Left cardiac atrium (tissue), 4 donors: ENCODE measurements at places on chromosomes 7 and 10. TPM values are rescaled to one million over a fixed set of nuclear protein-coding genes. Genes with fewer than 3 reads are reported as not detected.

DNA sequence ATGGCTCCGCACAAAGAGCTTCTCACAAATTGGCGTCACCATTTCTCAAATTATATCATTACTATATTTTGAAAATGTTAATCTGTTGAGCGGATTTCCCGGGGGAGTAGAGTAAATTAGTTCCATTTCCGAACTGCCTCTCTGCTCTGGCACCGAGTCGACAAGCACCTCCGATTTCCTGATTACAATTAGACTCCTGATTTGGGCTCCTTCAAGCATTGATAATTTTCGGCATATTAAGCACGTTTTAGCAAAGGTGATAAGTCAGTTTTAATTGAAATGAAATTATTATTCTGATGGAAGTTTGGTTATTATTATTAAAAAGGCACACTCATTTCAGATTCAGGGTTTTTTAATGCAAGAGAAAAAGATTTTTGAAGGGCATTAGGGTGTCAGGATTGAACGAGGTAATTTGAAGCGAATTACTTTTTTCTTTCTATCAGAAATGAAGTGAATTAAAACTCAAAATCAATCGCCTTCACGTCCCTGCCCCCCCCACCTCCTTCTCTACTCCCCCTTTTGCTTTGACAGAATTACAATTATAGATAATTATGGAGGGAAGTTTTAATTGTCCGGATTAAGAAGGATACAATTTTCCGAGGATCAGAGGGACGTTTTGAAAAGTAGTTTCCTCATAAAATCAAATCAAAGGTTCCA is 4.0 kb upstream of the UNCX start:
- DNase-seq, result no peak

DNA sequence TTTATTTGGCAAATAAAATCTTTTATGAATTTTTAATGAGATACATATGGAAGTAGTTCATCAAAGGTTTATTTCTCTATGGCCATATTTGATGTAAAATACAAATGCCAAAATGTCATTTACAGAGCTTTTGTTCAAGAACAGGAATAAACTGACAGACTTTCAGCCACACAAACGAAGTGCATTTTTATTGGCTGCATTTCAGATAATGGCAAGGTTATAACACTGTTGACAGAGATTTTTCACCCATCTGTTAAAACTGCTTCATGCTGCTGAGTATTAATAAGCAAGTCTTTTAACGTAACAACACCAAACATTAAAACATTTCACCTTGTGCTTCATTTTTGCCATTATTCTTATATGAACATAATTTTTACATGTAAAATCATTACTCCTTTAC is 254.4 kb downstream of the ANKRD7 start:
- DNase-seq, result no peak

DNA sequence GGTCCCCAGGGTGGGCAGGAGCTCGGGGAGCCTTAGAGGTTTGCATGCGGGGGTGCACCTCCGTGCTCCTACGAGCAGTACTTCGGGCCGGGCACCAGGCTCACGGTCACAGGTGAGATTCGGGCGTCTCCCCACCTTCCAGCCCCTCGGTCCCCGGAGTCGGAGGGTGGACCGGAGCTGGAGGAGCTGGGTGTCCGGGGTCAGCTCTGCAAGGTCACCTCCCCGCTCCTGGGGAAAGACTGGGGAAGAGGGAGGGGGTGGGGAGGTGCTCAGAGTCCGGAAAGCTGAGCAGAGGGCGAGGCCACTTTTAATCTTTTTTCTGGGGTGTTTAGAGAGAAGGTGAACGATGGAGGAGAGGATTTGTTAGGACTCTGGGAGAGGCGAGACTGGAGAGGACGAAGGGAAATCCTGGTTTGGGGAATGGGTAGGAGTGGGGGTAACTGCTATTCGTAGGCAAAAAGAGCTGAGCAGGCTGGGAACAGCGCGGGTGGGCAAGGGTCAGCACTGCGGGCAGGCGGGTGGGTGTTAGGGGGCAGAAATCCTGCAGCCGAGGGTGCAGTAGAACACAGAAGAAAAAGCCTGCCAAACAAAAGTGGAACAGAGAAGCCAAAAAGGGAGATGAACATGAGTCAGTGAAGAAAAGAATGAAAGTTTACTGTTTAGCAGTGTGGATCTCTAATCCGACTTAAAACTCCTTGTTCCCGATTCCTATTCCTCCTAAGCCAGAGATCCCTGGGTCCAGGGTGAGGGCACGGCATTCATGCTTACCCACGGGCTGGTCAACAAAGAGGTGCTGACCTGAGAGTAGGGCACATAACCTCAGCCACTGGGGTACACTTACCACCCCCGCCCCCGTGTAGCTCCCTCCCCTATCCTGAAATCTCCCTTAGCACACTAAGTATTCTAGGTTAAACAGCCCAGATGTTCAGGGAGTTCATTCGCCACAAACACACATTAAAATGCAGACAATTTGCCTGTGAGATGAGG is 26.9 kb downstream of the PRSS2 start:
- DNase-seq, result no peak

- no peak for DNase-seq
These were observed 15.7 kb downstream of the RBM33 start for GRCh38 chr7:155660059-155660757.

GRCh38 chr10:70595566-70596016 is 7.0 kb downstream of the PRF1 start:
- DNase-seq, result no peak

DNA sequence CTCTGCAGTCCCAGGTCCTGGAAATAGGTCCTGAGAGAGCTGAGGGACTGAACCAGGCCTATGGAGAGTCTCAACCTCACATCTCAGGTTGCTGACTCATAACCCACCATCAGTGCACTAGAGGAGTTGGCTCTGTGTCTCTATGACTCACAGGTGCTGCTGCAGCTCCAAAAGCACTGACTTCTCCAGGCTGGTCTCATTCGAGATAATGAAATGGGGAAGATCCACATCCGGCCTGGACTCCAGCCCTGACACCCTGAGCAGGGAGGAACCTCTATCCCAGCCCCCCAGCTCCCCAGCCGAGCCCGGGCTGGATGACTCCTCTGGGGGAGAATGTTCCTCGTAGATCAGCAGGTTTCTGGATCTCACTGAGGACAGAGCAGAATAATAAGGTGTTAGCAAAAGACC is 35.5 kb upstream of the DGKI start:
- peak; percentile 60 for DNase-seq

DNA sequence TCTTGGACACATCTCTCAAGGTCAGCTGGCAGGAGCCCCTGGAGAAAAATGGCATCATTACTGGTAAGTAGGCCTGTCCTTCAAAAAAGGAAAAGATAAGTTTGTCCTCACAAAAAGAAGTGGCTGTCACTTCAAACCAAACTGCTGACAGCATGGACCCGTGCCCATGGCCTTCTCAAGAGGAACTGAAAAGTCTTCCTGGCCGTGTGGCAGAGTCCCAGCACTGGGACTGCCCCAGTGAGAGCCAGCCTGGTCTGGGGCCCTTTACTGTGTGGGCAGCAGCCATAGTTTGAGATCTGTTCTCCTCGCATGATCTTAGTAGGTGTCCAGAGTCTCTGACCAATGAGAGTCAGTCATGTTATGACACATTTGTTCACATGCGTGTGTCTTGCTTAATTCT is 614.2 kb upstream of the FOXK1 start:
- no peak for DNase-seq

GRCh38 chr10:5506751-5507648 is 7.6 kb upstream of the CALML5 start:
- DNase-seq, result no peak

DNA sequence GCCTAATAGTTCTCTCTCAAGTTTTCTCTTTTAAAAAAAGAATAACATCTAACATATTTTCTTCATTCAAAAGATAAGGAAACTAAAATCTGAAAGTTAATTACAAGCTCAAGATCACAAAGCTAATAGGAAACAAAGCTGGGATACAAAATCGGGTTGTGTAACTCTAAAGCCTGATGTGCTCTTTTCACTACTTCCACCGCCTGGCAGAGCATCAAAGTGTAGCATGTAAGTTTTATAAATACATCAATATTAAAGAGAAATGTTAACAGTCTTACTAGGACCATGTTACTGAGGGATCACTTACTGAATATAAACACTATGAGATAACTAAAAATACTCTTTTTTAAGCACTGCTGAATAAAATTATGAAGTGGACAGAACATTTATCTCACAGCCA is 97.2 kb downstream of the KMT2C start:
- no peak for DNase-seq

DNA sequence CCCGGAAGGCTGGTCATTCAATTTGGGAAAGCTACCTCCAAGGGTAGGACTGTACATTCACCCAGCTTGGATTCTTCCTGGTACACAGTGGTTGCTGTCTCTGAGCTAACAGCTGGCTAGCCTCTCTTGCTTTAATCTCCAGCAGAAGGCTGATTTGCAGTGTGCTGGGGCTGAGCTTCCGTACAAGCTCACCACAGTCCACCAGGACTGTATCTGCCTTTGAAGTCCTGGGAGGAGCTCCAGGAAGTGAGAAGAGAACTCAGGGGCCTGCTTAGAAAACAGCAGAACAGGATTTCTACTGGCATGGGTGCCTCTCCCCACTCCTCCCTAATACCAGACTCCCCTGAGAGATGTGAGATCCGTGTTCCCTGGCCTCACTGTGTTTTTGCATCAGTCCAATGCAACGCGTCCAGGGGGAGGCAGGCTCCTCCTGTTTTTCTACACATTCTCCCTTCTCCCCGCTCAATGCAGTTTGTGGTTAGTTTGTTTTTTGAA is 6.6 kb downstream of the AFAP1L2 start:
- DNase-seq, result no peak

GRCh38 chr10:50417886-50418830 is 166.8 kb upstream of the ASAH2 start:
- DNase-seq, result peak; percentile 84

- DNase-seq, result no peak
These were observed 741.4 kb upstream of the POT1 start for GRCh38 chr7:125670926-125671572.

DNA sequence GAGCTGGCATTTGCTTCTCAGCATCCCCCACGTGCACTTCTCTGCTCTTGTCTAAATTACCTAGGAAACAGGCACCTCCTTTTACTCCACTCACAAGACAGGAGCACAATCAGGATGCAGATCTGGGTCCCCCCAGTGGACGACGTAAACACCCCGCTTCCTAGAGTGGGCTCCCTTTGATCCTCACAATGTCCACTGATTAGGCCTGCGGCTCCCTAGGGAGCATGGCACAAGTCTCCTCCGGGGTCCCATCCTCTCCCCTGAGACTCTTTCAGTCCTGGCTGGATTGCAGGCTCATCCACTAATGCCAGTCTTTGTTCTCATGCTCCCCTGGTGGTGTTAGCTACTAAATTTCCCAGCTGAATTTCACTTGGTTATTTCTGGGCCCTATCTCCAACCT is 98.3 kb downstream of the GLI3 start:
- DNase-seq, result no peak

DNA sequence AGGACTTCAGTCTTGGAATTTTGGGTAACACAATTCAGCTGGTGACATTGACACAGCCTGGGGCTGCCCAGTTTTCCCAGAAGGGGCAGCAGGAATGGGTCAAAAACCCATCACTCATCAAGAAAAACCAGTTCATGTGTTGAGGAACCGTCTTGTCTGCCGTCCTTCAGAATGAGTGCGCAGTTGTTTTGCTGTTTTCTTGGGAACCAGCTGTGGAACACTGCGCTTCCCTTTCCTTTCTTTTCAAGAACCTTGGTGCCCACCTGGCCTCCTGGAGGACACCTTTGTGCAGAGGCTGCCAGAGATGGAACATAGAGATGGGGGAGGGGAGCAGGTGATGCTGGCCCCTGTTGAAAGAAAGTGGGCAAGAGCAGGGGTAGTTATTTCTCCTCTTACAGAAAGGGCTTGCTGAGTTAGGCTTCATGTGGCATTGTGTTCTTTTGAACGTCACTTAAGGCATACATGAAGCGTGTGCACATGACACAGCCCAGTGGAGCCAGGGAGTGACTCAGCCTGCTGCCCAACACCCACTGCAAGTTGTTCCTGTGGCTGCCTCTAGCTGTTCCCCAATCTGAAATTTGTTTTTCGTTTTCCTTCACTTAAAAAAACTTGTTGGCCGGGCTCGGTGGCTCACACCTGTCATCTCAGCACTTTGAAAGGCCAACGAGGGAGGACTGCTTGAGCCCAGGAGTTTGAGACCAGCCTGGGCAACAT is 87.4 kb upstream of the TNS3 start:
- peak; percentile 80 for DNase-seq

GRCh38 chr7:81005254-81005653 is 86.4 kb upstream of the SEMA3C start:
- peak; percentile 24 for DNase-seq

GRCh38 chr10:3081383-3081981 is 14.1 kb downstream of the PFKP start:
- no peak for DNase-seq

- DNase-seq, result no peak
These were observed 14.0 kb upstream of the ARPC1A start for GRCh38 chr7:99311702-99312101.

- no peak for DNase-seq
These were observed 67.3 kb upstream of the NPY start for GRCh38 chr7:24216576-24217125.

DNA sequence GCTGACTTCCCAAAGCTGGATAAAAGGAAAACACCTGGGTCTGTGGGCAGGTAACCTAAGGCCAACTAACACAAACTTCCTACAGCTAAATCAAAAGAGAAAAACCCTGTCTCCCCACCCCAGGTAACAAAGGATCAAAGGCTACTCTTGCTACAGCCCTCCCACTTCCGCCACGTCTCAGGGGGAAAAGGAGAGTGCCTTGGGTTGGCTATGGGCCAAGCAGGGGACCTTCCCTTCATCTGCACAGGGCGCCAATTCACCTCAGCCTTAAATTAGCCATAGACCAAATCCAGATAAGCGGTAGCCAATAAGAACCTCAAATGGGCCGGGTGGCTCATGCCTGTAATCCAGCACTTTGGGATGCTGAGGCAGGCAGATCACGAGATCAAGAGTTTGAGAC is 69.1 kb upstream of the LANCL2 start:
- DNase-seq, result no peak

GRCh38 chr10:9615189-9615588 is 1402.5 kb upstream of the CELF2 start:
- no peak for DNase-seq

- DNase-seq, result no peak
These were observed 301.2 kb downstream of the PLXDC2 start for GRCh38 chr10:20117471-20117870.

The SUGCT gene
- total RNA-seq, result 4.4 TPM

The TRIM50 gene
- 0.56 TPM for total RNA-seq

The ST8SIA6 gene
- total RNA-seq, result 3.6 TPM
